ENCODE measurements at places on chromosomes 1 and 21.

- peak; percentile 47 for DNase-seq
Observed at GRCh38 chr1:50447961-50448360, 24.7 kb upstream of the DMRTA2 start.

DNA sequence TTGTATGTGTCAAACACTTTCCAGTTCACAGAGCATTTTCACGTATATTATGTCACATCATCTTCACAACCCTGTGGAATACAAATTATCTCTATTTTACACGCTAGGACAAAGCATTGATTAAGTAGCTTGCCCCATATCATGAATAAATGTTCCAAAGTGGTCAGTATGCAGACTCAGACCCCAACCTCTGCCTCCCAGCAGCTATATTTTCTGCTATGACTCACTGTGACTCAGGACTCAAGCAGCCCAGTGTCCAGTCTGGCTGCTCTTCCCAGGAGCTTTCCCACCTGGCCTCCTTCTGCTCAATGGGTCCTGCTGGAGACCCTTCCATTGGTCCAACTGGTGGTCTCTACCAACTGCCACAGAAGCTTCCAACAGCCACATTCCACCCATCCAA is 56.0 kb upstream of the RAP1A start:
- peak; percentile 60 for DNase-seq

GRCh38 chr1:20099533-20099932 is 19.8 kb downstream of the PLA2G2D start:
- DNase-seq, result no peak

GRCh38 chr1:18316764-18317163 is 164.0 kb upstream of the KLHDC7A start:
- DNase-seq, result no peak

- peak; percentile 86 for DNase-seq
Observed at GRCh38 chr1:41662765-41663437, 178.4 kb upstream of the EDN2 start.

DNA sequence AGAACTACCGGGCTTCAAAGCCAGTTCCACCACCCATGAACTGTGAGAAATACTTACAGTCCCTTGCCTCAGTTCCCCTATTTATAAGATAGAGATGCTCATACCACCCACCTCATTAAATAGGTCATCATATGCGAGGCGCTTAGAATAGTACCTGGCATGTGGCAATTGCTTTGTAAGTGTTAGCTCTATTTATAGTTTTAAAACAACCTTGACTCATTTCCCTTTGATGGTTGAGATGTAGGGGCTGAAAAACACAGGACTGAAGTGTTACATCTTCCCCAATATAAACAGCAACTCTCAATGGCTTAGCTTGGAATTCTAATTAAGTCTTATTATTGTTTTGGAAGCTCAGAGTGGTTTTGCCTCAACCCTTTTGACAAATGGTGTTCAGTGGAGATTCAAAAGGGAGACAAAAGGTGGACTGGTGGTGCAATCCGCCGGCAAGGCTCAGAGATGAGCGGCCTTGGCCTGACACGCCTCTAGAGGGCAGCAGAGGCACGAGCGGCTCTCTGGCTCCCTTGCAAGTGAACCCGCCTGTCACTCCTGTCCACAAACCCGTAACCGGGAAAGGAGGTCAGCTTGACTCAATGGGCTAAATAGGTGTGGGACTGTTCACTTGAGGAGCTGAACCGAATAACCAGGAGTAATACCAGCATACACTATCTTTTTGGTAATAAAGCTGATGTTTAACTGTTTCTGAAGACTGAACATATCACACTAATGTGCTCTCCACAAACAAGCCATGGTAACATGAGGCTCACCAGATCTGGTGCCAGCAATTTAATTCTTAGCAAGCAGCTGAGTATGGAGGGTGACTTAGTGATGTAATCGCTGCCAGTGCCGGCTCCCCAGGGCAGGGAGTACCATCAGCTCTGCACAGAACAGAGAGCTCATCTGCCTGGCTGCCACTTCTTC is 19.5 kb upstream of the SMYD2 start:
- DNase-seq, result peak; percentile 70

- peak; percentile 90 for DNase-seq
Observed at GRCh38 chr1:8027748-8028570, 1.9 kb upstream of the ERRFI1 start.

DNA sequence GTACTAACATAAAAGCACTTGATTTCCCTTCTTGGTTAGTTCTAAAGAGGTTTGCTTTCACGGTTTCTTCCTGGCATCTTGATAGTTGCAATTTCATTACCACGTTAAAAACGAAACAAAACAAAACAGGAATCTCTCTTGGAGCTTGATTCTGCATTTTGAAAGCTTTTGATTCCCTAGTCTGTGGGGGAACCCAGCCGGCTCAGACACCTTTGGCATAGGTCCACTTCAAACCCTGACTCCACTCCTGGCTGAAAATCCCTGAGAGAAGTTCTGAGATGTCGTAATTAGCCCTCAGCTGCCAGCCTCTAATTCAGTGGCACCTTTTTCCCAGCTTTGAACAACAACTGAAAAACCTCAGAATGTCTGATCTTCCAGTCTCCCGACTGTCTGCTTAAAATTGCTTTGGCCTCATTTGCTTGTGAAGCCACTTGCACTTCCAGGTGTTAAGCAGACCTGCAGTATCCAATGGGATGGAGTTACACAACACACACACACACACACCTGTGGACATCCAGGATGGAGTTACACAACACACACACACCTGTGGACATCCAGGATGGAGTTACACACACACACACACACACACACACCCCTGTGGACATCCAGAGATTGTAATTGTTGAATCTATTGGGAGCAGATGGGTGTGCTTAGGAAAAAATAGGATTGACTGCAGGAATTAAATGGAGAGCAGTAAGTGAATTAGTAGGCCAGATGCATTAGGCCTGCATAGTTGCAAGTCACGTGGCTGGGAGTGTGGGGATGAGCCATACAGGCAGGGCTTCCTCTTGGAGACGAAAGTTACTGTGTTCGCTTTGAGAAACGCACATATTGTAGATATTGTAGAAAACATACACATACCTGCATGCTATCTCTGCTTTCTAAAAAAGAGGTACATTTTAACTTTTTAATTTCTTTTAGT is 285.6 kb upstream of the FMN2 start:
- no peak for DNase-seq

- peak; percentile 31 for DNase-seq
Observed at GRCh38 chr1:170498876-170499275, 33.1 kb upstream of the GORAB start.

DNA sequence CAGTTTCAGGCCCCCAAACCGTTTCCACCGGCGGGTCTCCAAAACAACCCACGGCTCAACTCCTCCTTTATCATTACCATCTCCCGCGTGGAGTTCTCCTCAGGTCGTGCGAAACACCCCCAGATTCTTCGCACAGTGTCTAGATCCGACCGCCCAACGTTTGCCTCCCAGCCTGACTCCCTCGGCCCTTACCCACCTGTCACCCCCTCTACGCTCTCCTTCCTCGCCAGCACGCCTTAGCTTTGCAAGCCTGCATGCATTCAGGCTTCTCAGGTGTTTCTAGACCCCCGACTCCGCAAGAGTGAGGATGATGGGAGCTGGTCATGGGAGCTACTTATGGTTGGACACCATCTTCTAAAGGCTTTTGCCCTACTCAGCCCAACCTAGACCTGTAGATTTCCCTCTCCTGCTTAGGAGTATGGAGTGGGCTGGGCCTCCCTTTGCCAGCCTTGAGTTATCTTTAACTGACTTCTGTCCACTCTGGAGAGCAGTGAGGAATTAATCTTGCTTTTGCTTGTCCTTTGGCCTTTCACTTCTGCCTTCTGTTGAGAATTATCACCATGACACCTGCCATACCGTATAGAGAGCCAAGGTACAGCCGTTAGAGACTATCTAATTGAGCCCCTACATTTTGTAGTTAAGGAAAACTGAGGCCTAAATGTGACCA is 865 bp downstream of the ATP5IF1 start:
- no peak for DNase-seq

- DNase-seq, result peak; percentile 35
Observed at GRCh38 chr1:52551507-52552235, 1.2 kb downstream of the TUT4 start.

- no peak for DNase-seq
Observed at GRCh38 chr1:914891-915280, 8.8 kb upstream of the SAMD11 start.

- DNase-seq, result peak; percentile 39
Observed at GRCh38 chr1:26285366-26286063, 5.6 kb downstream of the SH3BGRL3 start.

GRCh38 chr1:7250176-7250575 is 464.9 kb downstream of the CAMTA1 start:
- no peak for DNase-seq

DNA sequence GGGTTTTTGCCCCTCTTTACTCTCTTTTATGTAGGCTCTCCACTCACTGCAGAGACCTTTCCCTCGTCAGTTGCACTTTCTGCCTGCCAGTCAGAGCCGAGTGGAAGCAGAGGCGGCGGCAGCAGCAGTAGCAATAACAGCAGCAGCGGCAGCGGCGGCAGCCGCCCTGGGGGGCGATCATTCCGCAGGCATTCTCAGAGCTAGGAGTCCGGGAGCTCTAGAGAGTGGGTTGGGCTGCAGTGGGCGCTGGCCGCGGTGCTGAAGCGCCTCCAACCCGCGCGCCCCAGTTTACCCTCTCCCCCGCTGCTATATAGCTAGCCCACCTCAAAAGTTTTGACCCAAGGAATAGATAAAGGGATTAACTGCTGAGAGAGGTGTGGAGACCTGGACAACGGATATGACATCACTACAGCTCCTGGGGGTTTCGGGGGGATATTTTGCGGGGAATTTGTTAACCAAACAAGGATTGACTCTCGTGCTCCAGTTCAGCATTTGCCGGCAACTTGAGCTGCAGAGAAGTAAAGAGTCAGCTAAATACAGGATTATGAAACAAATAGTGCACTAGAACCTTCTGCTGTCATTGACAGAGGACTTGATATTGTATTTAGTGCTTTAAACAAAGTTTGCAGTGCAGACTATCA is at the start of gene OLFM3:
TSS of gene OLFM3 (minus strand) at position 102 of the 641 bp plus-strand sequence.
- DNase-seq, result no peak

- DNase-seq, result no peak
Observed at GRCh38 chr1:240666568-240667198, 54.7 kb upstream of the GREM2 start.

DNA sequence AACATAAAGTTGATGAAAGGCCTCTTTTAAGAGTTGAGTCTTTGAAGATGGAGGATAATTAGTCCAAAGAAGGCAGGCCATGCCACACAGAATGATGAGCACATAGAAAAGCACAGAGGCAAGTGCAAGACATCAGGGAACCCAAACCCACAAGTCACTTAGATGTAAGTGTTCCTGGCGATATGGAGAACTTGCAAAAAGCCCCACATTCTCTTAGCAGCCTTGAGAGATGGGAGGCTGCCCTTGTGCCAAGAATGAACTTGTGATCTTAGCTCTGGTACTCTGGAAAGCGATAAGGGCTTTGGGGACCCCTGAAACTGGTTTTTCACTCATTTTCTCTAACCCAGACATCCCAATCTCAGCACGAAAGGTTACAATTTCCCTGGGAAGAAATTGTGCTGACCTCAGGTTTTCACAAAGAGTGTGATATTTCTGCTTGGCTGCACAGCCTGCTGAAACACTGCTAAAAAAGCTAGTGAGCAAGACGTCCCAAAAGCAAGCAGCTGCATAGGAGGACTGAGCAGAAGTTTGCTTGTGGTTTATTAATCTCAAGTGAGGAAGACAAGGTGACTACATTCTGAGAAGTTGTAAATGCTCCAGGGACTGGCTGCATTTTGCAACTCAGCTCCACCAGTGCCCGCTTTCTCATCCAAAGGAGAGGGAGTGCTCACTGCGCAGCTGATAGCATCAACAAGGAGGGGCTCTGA is 496.9 kb upstream of the CAMK1G start:
- DNase-seq, result no peak

GRCh38 chr1:110338309-110338885 is 780 bp upstream of the RBM15 start:
- peak; percentile 79 for DNase-seq

GRCh38 chr1:95627244-95627643 is 393.2 kb downstream of the RWDD3 start:
- no peak for DNase-seq

GRCh38 chr21:42191696-42192595 is 27.0 kb upstream of the ABCG1 start:
- DNase-seq, result no peak

DNA sequence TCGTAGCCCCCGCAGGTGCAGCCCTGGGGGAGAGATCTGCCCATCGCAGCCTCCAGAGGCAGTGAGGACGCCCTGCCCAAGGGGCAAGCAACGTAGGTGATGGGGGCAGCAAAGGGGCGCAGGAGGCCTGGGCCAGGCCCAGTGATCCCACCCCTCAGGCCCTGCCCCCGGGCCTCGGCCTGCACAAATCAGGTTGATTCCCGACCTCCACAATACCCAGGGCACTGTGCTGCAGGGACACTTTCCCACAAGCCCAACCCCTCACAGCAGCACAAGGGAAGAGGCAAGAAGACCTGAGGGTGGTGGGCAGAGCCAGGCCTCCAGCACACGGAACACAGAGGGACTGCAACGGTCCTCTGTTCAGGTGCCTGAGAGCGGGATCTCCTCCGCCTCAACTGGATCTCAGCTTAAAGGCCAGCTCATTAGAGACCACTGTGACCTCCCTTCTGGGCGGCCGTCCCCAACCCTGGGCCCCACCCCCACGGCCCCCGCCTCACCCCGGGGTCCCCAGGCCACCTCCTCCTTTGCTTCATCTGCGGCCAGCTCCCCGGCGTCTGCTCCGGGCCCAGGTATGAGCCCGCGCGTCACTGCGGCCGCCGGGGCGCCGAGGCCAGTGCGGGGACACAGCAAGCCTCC is 812 bp upstream of the ARF1 start:
- DNase-seq, result no peak

- DNase-seq, result peak; percentile 45
Observed at GRCh38 chr1:30779294-30780071, 21.9 kb upstream of the LAPTM5 start.

DNA sequence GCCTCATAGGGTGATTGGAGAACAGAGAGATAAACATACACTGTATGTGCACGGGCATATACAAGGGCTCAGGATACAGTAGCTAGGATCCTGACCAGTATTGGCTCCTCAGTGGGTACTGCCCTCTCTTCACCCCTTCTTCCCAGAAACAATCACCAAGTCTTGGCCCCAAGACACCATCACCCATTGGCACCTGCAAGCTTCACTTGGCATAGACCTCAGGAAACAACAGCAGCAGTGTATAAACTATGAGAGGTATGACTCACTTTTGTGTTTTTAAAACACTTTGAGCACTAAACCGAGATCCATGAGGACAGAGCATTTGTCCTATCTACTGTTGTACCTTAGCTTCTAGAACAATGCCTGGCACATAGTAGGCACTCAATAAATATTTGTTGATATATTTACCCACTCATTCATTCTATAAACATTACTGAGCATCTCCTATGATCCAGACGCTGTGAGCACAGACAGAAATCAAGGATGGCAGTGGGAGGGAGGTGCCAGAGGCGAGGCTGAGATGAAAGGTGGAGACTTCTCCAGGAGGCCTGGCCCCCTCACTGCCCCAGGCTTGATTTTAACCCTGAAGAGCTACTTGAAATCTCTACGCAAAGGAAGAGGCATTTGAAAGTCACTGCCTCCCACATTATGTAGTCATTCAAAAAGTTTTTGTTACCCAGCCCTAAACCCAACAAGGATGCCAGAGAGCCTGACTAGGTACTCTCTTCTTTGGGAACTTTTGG is 95.2 kb downstream of the CAMK2N1 start:
- no peak for DNase-seq

- DNase-seq, result no peak
Observed at GRCh38 chr1:9472386-9473031, 66.8 kb upstream of the SLC25A33 start.
